Endothelial cell (in vitro differentiated cells): ENCODE measurements at places on chromosomes 2 and 18. TPM values are rescaled to one million over a fixed set of nuclear protein-coding genes. Genes with fewer than 3 reads are reported as not detected.

The IMMT gene
- total RNA-seq, result 107 TPM

The TTR gene
- not detected for total RNA-seq

The NEURL3 gene
- not detected for total RNA-seq

DNA sequence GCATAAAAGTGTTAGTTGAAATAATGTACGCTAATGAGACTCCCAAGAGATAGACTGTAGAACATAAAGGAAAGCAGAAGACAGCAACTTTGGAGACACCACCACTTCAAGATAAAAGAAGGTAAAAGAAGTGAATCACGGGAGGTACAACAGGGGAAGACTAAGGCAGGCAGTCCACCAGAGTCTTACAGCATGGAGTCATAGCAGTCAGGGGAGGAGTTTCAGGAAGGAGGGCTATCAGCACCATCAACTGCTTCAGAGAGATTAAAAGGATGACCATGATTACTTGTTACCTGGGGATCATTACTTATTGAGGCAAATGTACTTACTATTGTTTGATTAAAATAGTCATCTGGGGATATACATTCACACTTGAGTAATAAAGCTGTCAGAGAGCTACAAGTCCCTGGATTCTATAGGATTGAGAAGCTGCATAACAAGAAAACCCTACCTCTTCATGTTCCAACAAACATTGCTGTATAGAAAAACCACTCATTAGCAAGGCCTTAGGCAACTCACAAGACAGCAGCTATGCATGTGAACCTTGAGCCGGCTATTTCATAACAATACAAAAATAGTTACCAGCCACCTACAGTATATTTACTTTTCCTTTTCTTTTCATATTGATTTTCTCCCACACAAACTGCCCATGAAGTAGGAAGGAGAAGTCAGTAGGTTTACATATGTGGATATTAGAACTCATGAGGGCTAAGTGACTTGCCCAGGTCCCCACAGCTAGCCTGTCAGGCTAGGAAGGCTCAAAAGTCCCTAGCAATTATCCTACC is 101.7 kb downstream of the PDE11A start:
- no peaks in the 10 kb centered on the region for H3K36me3 ChIP-seq
- no peaks in the 10 kb centered on the region for H3K27me3 ChIP-seq
- no peak for DNase-seq
- H3K4me3 ChIP-seq, result no peak overlapping the region
- H3K27ac ChIP-seq, result no peak overlapping the region
- no peaks in the 10 kb centered on the region for H3K4me1 ChIP-seq

DNA sequence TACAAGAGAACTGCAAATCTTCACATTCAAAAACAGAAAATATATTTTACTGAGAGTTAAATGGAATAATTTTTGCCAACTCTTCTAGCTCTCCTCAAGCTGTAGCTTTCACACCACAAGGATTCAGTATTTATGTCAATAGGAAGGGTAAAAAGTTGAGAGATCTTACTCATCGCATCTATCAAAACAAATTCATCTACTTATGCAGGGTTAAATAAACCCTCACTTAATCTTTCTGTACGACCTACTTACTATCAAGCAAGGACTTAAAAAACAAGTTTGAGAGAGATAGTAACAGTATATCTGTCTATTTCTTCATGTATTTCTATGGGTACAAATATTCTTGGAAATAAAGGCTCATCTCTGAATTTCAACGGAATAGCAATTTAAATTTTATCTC is 35.5 kb downstream of the SIGLEC15 start:
- H3K4me1 ChIP-seq, result no peaks in the 10 kb centered on the region
- no peaks in the 10 kb centered on the region for H3K27me3 ChIP-seq
- H3K4me3 ChIP-seq, result no peak overlapping the region
- no peak overlapping the region for H3K27ac ChIP-seq
- DNase-seq, result no peak
- H3K36me3 ChIP-seq, result peaks cover 39% of the 10 kb centered on the region

DNA sequence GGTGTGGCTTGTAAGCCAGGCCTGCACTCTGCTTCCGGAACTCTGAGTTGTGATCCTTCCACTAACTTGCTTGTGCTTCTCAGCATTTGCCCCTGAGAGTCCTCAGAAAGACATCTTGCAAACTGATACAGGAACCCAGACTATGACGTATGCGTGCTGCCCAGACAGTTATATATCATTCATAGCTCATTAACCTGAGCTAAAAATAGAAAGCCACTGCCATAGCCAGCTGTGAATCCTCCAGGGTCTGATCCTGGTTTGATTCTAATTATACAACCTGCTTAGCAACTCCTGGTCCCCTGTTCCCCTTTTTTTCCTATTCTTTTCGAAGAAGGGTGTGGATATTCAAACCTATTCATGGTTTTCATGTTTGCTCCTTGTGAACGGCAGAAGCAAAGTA is 63.7 kb downstream of the MARCHF4 start:
- DNase-seq, result no peak
- peaks cover 13% of the 10 kb centered on the region for H3K4me1 ChIP-seq
- H3K27ac ChIP-seq, result no peak overlapping the region
- peaks cover 4% of the 10 kb centered on the region for H3K27me3 ChIP-seq

DNA sequence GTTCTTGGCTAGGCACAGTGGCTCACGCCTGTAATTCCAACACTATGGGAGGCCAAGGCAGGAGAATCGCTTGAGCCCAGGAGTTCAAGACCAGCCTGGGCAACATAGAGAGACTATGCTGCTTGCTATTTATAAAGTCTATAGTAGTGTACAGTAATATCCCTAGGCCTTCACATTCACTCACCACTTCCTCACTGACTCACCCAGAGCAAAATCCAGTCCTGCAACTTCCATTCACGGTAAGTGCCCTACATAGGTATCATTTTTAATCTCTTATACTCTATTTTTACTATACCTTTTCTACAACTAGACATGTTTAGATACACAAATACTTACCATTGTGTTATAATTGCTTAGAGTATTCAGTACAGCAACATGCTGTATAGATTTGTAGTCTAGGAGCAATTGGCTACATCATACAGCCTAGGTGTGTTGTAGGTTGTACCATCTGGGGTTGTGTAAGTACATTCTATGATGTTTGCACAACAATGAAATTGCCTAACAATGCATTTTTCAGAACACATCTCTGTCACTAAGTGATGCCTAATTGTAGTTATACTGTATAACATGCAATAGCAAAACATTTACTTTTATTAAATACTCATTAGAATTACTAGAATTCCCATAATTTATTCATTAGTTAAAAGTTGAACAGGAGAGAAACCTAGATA is 8.8 kb downstream of the DHX57 start:
- no peaks in the 10 kb centered on the region for H3K4me1 ChIP-seq
- H3K27ac ChIP-seq, result no peak overlapping the region
- no peak overlapping the region for H3K4me3 ChIP-seq
- H3K27me3 ChIP-seq, result no peaks in the 10 kb centered on the region
- no peak for DNase-seq

GRCh38 chr2:232309592-232309991 is 69.0 kb upstream of the ALPP start:
- peaks cover 30% of the 10 kb centered on the region for H3K36me3 ChIP-seq
- no peak overlapping the region for H3K4me3 ChIP-seq
- peaks cover 4% of the 10 kb centered on the region for H3K27me3 ChIP-seq
- no peak overlapping the region for H3K27ac ChIP-seq
- no peak for DNase-seq

- no peak overlapping the region for H3K4me3 ChIP-seq
- H3K27me3 ChIP-seq, result no peaks in the 10 kb centered on the region
- no peak overlapping the region for H3K27ac ChIP-seq
- H3K36me3 ChIP-seq, result peaks cover 4% of the 10 kb centered on the region
- no peak for DNase-seq
- peaks cover 21% of the 10 kb centered on the region for H3K4me1 ChIP-seq
Measured at GRCh38 chr2:11498543-11499034, 32.6 kb upstream of the E2F6 start.

GRCh38 chr2:190052307-190052706 is 10.2 kb downstream of the MSTN start:
- H3K4me1 ChIP-seq, result no peaks in the 10 kb centered on the region
- no peak overlapping the region for H3K4me3 ChIP-seq
- no peak overlapping the region for H3K27ac ChIP-seq
- H3K27me3 ChIP-seq, result no peaks in the 10 kb centered on the region
- DNase-seq, result no peak
